ENCODE measurements at places on chromosomes 12 and 14.

DNA sequence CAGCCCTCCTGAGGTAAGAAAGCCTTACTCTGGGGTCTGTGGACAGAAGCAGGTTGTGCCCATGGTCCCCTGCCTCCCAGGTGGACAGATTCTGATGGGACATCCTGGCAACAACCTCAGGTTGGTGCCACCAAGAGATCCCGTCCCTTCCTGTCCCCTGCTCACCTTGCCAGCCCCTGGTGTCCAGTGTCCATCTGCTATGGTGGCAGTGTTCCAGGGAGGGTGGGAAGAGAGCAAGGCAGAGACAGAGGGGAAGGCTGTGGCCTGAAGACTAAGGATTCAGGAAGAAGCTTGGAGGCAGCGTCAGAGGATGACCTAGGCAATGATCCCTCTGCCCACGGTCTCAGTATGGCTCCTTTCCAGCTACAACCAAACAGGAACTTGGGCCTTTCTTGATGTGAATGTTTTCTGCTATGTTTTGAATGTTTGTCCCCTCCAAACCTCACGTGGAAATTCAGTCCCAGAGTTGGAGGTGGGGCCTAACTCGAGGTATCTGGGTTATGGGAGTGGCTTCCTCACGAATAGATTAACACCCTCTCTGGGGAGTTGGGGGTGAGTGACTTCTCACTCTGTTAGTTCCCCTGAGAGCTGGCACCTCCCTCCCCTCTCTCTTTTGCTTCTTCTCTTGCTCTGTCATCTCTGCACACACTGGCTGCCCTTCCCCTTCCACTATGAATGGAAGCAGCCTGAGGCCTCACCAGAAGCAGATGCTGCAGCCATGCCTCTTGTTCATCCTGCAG lies 26.9 kb downstream of the IQSEC3 start:
- no peak for DNase-seq

- DNase-seq = no peak
Observed at GRCh38 chr12:75578546-75578945, 67.1 kb upstream of the KRR1 start.

DNA sequence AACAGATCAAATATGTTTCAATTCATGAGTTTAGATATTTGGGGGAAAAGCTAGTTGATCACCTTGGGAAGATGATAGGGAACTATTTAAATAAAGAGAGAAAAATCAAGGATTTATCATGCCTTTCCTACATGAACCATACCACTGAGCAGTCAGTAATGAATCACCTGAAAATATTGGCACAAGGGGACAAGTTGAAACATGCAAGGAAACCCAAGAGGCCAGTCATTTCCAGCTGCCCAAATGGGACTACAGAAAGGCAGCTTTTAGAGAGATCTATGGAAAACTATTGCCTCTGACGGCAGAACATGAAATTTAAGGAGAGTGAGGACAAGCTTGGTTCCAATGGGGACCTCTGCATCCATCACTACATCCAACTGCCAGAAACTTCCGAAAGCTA lies 14.1 kb upstream of the ETV6 start:
- DNase-seq = no peak

GRCh38 chr12:46554460-46554859 lies 181.9 kb upstream of the SLC38A2 start:
- DNase-seq = no peak

DNA sequence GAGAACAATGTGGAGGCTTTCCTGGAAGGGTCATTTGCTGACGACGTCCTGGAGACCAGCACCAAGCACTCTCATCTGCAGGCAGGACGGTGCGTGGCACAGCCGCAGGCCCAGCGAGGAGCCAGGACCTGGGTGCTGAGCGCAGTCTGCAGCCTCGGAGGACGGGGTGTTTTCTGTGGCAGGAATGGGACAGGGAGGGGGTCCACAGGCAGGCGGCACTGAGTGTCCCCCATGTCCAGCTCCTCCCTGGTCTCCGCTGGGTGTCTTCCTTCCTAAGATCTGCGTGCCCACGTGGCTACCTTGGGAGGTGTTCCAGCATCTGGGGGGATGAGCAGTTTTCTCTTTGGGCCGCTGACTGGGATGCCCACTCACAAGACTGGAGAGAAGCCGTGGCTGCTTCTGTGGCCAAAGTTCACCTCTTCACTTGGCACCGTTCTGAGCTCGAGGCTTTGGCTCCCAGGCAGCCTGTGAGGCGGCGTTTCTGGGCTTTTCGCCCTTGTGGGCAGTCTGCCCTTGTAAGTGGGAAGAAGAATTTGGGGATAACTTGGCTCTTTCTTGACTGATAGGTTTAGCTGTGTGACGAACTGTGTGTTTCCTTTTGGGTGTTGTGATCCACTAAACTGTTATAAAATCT lies 72.2 kb downstream of the NOC4L start:
- no peak for DNase-seq

GRCh38 chr12:95339086-95339788 lies 121.6 kb downstream of the VEZT start:
- no peak for DNase-seq

- no peak for DNase-seq
Observed at GRCh38 chr12:109359131-109359690, 11.5 kb downstream of the MYO1H start.

DNA sequence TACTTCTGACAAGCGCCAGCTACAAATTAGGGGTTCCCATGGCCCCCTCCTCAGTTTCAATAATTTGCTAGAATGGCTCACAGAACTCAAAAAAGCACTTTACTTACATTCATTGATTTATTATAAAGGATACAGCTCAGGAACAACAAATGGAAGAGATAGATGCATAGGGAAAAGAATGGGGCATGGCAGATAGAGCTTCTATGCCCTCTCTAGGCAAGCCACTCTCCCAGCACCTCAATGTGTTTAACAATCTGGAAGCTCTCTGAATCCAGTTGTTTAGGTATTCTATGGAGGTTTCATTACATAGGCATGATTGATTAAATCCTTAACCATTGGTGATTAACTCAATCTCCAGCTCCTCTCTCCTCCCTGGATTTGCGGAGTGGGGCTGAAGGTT lies 184.5 kb upstream of the DAAM1 start:
- DNase-seq = no peak

DNA sequence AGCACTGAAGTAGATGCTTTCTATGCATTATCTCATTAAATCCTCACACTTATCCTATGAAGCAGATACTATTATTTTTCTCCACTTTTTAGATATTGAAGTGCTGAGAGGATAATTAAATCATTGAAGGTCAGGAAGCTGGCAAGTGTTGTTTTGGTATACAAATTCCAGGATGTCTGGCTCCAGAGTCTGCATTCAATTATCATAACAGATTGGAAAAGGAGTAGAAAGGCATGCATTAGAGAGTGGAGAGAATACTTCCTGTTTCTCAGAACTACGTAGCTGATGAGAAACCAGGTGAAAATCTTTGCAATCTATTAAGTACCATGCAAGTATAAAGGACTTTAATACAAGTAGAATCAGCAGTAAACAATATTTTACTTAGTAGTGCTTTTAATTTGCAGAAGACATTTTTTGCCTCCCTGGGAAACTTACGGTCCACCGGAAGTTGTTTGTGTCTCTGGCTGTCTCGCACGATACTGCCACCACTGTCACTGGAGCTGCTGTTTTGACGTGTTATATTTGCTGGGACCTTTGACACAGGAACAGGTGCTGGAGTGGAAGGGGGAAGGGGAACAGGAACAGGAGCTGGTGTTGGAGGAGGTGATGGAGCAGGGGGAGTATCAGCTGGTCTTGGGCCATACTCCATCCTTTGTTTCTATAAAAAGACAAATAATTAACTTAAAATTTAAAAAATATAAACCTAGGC lies 158.0 kb downstream of the EPS8 start:
- no peak for DNase-seq

DNA sequence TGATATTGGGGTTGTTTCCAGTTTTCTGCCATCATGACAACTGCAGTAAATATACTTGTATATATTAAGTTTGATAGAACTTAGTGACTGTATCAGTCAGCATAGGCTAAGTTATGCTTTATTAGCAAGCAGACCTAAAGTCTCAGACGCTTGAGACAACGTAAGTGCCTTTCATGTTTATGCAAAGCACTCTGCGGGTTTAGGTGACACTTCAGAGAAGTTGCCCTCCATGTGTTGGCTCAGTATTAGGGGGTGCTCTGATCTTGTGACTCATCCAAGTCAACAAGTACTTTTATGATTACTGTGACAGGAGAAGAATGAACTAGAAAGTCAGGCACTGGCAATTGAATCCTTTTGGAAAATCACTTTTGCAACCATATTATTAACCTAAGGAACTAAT lies 13.3 kb upstream of the OTOGL start:
- DNase-seq = no peak

DNA sequence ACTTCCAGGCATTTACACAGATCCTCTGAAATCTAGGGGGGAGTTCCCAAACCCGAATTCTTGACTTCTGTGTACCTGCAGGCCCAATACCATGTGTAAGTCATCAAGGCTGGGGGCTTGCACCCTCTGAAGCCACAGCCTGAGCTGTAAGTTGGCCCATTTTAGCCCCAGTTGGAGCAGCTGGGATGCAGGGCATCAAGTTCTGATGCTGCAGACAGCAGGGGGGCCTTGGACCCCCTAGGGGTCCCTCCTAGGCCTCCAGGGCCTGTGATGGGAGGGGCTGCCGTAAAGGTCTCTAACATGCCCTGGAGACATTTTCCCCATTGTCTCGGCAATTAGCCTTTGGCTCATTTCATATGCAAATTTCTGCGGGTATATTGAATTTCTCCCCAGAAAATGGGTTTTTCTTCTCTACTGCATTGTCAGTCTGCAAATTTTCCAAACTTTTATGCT lies 59.5 kb downstream of the LRIG3 start:
- no peak for DNase-seq

- DNase-seq = no peak
Observed at GRCh38 chr12:26250801-26251200, 55.4 kb downstream of the SSPN start.

DNA sequence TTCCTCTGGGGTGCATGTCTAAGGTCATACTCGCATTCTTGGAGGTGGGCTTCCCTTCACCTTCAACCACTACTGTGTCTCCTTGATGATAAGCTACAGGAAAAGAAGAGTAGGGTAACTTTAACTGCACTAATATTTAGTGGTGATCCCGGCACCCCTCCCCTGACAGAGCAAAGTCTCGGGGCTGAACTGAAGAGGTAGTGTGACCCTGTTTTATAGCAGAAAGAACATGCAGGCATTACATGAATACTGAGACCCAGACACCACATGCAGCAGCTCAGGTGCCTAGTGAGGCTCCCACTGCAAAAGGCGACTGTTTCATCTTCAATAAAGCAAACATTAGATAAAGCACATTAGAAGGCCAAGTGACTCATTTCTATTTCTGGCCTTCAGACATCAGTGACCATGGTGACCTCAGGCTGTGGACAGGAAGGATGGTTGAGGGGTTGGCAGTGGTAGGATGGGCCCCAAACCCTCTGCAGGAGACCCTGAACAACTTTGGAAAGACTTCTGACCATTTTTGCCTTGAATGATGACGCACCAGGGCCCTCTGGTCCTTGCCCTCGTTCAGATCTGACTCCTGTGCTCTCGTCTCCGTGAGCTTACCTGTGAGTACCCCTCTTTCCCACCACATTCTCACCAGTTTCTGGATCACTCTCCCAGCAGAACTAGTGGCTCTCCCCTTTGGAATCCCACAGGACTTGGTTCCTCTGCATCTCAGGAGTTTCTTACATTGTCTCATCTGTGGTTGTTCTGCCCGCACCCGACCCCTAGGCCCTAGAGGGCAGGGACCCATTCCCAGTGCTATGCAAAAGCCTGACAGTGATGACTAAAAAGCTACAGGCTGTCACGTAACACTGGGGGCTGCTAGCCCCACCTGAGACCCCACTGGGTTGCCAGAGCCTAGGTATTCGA lies 23.8 kb upstream of the JPH4 start:
- no peak for DNase-seq

- no peak for DNase-seq
Observed at GRCh38 chr12:68349220-68349621, 17.1 kb upstream of the MDM1 start.

DNA sequence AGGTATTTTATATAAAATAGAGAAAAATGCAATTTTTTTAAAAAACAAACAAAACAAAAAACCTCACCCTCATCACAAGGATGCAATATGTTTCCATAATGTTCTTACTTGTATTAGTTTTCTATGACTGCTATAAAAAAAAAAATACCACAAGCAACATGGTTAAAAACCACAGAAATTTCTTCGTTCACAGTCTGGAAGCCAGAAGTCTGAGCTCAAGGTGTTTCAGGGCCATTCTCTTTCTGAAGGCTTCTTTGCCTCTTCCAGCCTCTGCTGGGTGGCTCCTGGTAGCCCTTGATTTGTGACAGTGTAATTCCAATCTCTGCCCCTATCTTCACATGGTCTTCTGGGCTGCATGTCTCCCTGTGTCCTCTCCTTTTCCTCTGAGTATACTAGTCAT lies 21.5 kb upstream of the SSTR1 start:
- no peak for DNase-seq

GRCh38 chr12:52601671-52602070 lies 408 bp upstream of the KRT72 start:
- no peak for DNase-seq

- DNase-seq = peak; percentile 13
Observed at GRCh38 chr12:91422127-91422526, 239.5 kb upstream of the DCN start.

GRCh38 chr12:121823101-121823726 lies 19.4 kb downstream of the SETD1B start:
- DNase-seq = no peak

- DNase-seq = no peak
Observed at GRCh38 chr14:55332654-55333570, 61.7 kb downstream of the FBXO34 start.

DNA sequence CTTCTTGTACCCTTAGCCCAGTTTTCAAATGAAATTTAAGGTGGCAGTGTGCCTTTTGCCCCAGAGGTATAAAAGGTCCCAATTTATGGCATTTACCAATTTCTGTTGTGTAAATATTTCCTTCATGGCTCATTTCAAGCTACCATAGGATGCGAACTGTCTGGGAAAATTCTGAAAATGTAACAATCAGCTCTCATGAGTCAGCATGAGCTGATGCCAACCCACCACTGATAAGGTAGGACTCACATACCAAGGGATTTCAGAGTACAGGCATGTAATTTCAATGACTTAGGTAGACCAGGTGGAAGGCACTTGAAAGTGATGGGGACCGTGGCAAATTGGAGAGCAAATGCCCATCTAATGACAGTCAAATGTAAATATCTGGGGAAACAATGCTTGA lies 169.5 kb downstream of the TTC8 start:
- DNase-seq = no peak

GRCh38 chr12:118059341-118060191 lies 1.4 kb downstream of the WSB2 start:
- DNase-seq = no peak

DNA sequence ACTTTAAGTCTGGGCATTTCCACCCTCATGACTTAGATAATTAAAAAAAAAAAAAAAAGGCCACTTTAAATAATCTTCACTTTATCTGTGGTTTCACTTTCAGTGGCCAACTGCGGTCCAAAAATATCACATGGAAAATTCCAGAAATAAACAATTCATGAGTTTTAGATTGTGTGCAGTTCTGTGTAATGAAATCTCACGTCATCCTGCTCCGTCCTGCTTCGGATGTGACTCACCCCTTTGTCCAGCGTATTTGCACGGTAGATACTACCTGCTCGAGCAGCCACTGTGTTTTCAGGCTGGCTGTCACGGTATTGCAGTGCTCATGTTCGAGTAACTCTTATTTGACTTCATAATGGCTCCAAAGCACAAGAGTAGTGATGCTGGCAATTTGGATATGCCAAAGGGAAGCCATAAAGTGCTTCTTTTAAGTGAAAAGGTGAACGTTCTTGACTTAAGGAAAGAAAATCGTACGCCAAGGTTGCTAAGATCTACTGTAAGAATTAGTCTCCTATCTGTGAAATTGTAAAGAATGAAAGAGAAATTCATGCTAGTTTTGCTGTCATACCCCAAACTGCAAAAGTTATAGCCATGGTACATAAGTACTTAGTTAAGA lies 2.4 kb downstream of the E2F7 start:
- no peak for DNase-seq

- no peak for DNase-seq
Observed at GRCh38 chr12:90099288-90099687, 390.6 kb upstream of the ATP2B1 start.

Measured in transverse colon (tissue), 4 donors.